ENCODE measurements at places on chromosomes 16 and 17.

DNA sequence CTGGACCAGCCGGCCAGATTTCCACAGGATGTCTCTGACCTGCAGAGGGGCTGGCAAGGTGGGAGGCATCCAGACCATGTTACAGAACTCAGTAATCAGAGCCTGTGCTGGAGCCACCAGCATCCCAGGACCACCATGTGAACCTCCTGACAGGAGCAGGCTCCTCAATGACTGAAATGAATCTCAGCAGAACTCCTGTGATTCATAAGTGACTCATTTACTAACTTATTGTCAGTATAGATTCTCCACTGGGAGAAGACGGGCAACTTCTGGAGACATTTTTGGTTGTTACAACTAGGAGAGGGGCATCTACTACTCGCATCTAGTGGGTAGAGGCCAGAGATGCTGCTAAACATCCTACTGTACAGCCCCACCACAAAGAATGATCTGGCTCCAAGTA lies 3.1 kb upstream of the WWOX start:
- DNase-seq, result no peak

- DNase-seq, result no peak
Observed at GRCh38 chr17:50499721-50500120, 8.5 kb upstream of the MYCBPAP start.

- no peak for DNase-seq
Observed at GRCh38 chr16:52383640-52384292, 163.2 kb downstream of the TOX3 start.

- DNase-seq, result no peak
Observed at GRCh38 chr17:81859906-81860755, at the start of gene P4HB. Gene P4HB, minus strand, starts transcription at chr17:81860535. Its CDS starts 64 bp downstream, at chr17:81860471.

GRCh38 chr17:1047879-1048470 lies 51.0 kb downstream of the TIMM22 start:
- DNase-seq, result no peak

DNA sequence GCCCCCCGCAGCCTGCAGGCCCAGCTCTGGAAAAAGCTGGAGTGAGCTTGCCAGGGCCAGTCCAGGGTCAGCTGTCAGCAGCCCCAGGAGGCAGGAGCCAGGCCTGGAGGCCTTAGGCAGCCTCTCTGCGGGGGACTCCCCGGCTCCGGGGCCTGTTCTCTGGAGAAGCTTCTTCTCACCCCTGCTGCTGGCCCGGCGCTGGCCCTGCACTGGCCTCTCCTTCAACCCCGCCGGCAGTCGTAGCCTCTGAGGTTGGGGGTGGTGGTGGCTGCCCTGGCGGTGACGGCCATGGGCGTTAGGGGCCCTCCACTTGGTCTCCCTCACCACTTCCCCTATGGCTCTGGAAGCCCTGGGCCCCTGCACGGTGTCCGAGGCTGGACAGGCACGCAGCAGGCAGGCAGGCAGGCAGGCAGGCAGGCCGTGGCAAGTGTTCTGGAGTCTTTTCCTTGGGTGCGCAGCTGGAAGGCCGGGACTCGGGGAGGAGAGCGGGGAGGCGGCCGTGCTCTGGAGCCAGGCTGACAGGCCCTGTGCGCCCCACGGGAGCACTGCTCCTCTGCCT lies 2.1 kb downstream of the FOXF1 start:
- DNase-seq, result no peak
